ENCODE measurements at places on chromosomes 2 and 18.
A peak's percentile ranks its signal among the peaks of the same experiment; 100 is the strongest.

DNA sequence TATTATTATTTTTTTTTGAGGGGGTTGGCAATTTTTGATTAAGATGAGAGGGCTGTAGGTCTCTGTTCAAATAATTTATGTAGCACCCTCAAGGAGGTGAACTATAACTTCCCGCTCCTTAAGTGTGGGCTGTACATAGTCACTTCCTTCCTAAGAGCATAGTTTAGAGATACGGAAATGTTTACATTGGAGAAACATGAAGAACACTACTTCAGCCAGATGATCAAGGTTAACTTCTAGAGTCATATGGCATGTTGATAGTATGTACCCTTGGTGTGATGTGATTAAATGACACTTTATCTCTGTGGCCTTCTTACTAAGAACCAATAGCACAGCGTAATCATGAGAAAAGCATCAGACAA, 93.7 kb downstream of the MIB1 start:
- no peak for DNase-seq
- H3K27me3 ChIP-seq = no peaks in the 10 kb centered on the region
- H3K4me3 ChIP-seq = no peak overlapping the region
- no peak overlapping the region for H3K27ac ChIP-seq

DNA sequence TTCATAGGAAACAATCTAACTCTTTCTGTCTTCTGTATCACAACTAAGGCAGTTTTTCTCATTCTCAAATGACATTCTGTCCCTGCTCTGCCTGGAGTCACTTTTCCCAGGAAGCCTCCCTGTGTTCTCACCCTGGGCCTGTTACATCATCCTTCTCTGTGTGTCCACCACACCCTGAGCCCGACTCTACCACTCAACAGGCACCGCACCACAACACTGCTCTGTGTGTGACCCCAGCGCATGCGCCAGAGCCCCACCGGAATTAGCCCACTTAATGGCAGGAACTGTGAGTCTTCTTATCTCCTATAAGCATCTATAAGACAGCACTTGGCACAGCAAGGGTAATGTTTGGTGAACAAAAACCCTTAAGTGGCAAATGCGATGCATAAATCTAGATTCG, 32.3 kb downstream of the TGFBRAP1 start:
- no peaks in the 10 kb centered on the region for H3K27me3 ChIP-seq
- no peaks in the 10 kb centered on the region for H3K36me3 ChIP-seq
- no peak for DNase-seq

DNA sequence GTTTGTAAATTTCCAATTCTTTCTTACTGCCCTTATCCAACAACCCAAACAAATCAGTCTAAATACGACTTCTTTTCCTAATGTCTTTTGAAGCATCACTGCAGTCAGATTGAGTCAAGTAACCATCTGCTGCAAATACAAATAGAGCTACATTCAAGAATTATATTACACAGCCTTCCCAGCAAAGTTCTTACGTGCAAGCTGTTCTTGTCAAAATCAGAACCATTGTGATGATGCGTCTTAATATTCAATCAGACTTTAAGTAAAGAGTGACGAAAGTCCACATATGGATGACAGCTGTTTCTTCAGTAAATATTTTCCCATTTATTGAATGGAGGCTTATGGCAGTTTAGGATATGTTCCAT, 943.8 kb downstream of the LRP1B start:
- no peaks in the 10 kb centered on the region for H3K4me1 ChIP-seq
- DNase-seq = no peak
- no peak overlapping the region for H3K4me3 ChIP-seq
- no peaks in the 10 kb centered on the region for H3K36me3 ChIP-seq
- H3K27ac ChIP-seq = no peak overlapping the region
- H3K27me3 ChIP-seq = no peaks in the 10 kb centered on the region

GRCh38 chr2:17879137-17879912, 858 bp downstream of the KCNS3 start:
- H3K27me3 ChIP-seq = no peaks in the 10 kb centered on the region
- H3K4me3 ChIP-seq = peak overlapping the region; percentile 35
- peaks cover 19% of the 10 kb centered on the region for H3K4me1 ChIP-seq

DNA sequence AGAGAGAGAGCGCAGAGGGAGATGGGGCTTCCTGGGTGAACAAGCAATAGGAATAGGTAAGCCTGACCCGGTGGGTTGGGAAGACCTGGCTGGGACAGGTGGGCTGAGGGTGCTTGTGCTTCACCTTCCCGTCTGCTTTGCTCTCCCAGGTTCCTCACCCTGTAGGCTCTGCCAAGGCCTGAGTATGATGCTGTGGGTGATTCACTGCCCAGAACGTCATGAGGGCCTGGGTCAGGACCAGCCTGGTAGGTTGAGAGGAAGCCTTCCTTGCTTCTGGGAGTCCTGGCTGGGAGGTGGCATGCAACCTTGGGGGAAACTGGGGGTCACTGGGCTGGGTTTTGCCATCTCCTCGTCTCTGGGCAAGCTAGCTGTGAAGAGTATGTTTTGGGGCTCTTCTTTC, 220.2 kb upstream of the APCDD1 start:
- H3K36me3 ChIP-seq = no peaks in the 10 kb centered on the region
- H3K27me3 ChIP-seq = no peaks in the 10 kb centered on the region
- no peaks in the 10 kb centered on the region for H3K4me1 ChIP-seq
- DNase-seq = no peak
- no peak overlapping the region for H3K27ac ChIP-seq

DNA sequence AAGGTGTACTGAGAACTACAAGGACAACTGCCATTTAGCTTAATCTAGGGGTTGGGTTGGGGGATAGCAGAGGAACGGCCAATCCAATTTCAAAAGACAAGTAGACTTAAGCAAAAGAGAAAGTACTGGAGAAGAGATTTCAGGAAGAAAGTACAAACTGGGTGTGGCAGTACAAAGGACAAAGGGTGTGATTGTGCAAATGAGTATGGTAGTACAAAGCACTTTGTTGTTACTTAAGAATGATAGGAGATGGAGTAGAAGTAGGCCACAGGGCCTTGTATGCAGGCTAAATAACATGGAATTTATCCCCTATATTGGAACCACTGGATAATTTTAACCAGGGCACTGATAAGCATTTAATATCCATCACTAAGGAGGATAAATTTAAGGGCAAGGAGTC, 4.7 kb upstream of the ORC2 start:
- H3K36me3 ChIP-seq = no peaks in the 10 kb centered on the region
- H3K4me3 ChIP-seq = no peak overlapping the region
- DNase-seq = no peak
- no peaks in the 10 kb centered on the region for H3K27me3 ChIP-seq
- H3K4me1 ChIP-seq = peaks cover 3% of the 10 kb centered on the region

GRCh38 chr2:63840081-63840784, 1.5 kb upstream of the UGP2 start:
- no peaks in the 10 kb centered on the region for H3K36me3 ChIP-seq
- DNase-seq = no peak
- peaks cover 24% of the 10 kb centered on the region for H3K4me1 ChIP-seq

DNA sequence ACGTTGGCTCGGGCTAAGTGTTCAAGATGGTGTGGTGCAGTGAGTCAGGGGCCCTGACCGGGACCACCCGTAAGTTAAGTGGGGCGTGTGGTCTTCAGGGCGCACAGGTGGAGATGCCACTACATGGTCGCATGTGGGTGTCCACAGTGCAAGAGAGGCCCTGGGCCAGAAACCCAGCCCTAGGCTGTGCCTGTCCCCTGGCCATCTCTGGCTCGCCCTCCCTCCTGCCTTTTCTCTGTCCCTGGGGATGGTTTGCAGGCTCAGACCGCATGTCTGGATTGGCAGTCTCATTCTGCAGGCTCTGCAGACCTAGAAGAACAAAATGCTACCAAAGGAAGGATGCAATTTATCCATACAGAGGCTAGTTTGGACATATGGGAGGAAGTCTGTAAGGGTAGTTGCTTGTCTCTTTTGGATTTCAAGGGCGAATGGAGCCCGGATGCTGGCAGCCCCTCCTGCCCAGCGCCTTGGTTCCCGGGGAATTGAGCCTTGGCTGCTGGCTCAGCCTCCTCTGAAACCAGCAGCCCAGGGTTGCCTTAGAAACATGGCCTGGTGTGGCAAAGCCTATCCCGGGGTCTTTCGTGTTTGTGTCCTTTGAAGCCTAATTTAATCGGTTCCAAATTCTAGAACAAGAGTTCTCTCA, 417.5 kb upstream of the HS6ST1 start:
- H3K4me3 ChIP-seq = no peak overlapping the region
- H3K36me3 ChIP-seq = no peaks in the 10 kb centered on the region
- H3K27me3 ChIP-seq = no peaks in the 10 kb centered on the region

DNA sequence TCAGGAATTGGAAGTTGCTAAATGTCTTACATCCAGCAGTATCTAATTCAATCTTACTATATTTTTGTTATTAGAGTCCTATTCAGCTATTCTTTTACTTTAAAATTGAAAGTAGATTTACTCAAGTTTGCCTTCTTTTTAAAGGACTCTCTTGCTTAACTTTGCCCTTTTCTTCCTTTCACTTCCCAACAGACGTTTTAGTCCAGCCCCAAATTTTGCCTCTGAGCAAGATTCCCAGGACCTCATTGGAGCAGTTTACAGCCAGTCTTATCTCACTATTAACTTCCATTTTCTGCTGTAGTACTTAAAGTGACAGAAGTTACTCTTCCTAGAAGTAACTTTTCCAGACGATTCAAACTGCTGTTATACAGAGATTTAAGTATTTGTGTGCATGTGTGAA, 1.7 kb upstream of the PRKD3 start:
- no peaks in the 10 kb centered on the region for H3K36me3 ChIP-seq
- no peaks in the 10 kb centered on the region for H3K27me3 ChIP-seq
- peak; percentile 46 for DNase-seq
- no peak overlapping the region for H3K4me3 ChIP-seq

GRCh38 chr2:110853516-110853915, 121.1 kb downstream of the ACOXL start:
- H3K27me3 ChIP-seq = no peaks in the 10 kb centered on the region
- DNase-seq = peak; percentile 44
- no peaks in the 10 kb centered on the region for H3K36me3 ChIP-seq
- H3K4me3 ChIP-seq = no peak overlapping the region
- H3K4me1 ChIP-seq = no peaks in the 10 kb centered on the region
- H3K27ac ChIP-seq = no peak overlapping the region

DNA sequence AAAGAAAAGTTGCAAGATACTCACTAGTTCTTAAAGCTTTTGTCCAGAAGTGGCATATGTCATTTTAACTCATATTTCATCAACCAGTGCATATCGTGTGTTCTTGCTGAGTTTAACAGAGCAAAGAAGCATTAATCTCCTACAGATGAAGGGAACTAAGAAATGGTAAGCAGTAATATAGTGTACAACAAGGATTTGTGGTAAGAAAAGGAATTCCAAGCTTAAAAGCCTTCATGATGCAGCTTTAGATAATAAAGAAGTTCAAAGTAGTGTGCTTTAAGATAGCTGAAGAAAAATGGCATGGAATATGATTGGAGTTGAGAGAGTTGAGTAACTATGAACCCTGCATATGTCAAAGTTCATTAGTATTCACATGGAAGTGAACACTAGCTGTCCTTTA, 649.8 kb upstream of the FSHR start:
- H3K4me3 ChIP-seq = no peak overlapping the region
- H3K27ac ChIP-seq = no peak overlapping the region
- H3K36me3 ChIP-seq = no peaks in the 10 kb centered on the region
- no peak for DNase-seq
- H3K4me1 ChIP-seq = no peaks in the 10 kb centered on the region

Measured in thyroid gland (tissue), 4 donors.